NCI-H187 (cell line): ENCODE measurements at places on chromosomes 2 and 18.

GRCh38 chr2:8421658-8422449 is 260.0 kb upstream of the ID2 start:
- DNase-seq, result no peak

- no peak for DNase-seq
Measured at GRCh38 chr2:96291751-96292150, 13.6 kb downstream of the SNRNP200 start.

DNA sequence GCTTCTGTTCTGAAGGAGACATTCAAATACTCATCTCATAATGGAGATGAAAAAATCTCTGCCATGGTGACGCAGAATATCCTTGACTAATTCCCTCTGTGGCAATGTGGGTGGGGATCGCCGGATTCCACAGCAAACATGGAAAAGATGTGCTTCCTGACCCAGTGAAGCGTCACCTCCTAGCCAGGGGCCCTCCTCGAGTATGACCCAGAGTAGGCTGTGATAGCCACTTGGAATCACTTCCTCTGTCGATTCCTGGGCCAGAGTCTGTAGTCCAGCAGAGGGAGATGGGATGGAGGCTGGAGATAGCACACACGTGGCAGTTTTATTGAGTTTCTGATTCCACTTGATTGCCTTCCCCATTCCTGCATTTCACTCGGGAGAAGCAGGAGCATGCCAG is 36.8 kb downstream of the DRC1 start:
- DNase-seq, result no peak

- DNase-seq, result no peak
Measured at GRCh38 chr2:170966648-170967396, 37.8 kb downstream of the GORASP2 start.

DNA sequence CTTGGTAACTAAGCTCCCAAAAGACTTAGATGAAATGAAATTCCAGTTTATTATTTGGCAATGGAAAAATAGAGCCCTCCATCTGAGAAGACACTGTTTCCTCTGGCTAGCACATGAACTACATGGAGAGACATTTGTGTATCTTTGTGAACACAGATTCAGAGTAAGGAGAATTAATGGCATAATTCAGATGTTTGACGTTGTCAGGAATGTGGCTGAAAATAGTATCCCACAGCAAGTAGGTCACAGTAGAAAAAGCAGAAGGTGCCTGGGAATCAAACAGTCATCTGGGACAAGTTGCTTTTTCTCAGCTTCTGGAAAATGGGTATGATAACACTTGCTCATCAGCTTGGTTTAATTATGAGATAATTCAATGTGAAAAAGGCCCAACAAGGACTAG is 288.6 kb downstream of the PTPRM start:
- DNase-seq, result no peak
